ENCODE measurements at places on chromosomes 1 and 21. TPM values are rescaled to one million over a fixed set of nuclear protein-coding genes. Genes with fewer than 3 reads are reported as not detected.

DNA sequence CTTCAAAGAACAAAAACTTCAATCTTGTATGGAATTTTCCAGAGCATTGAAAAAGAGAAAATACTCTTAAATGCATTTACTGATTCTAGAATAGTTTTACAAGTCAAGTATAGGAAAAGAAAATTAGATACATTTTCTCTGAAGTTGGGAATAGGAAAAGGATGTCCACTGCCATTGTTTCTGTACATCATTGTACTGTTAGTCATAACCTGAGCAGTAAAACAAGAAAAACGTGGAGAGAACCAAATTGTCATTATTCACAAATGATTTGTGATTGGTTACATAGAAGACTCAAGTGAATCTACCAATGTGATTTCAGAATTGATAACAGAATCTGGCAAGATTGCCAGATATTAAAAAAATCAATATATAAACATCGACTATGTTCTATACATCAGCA, 27.4 kb downstream of the PRKACB start:
- peaks cover 3% of the 10 kb centered on the region for H3K4me1 ChIP-seq
- H3K36me3 ChIP-seq, result no peaks in the 10 kb centered on the region
- DNase-seq, result no peak
- no peaks in the 10 kb centered on the region for H3K27me3 ChIP-seq

GRCh38 chr1:171792656-171793369, 11.4 kb downstream of the METTL13 start:
- peaks cover 98% of the 10 kb centered on the region for H3K36me3 ChIP-seq
- no peak for DNase-seq
- H3K27ac ChIP-seq, result no peak overlapping the region

GRCh38 chr1:1230656-1231399, 973 bp downstream of the SDF4 start:
- no peak for DNase-seq
- H3K4me1 ChIP-seq, result peaks cover 68% of the 10 kb centered on the region
- H3K27ac ChIP-seq, result peak overlapping the region; percentile 44
- peak overlapping the region; percentile 88 for H3K4me3 ChIP-seq
- no peaks in the 10 kb centered on the region for H3K27me3 ChIP-seq

- H3K4me1 ChIP-seq, result no peaks in the 10 kb centered on the region
- H3K27ac ChIP-seq, result no peak overlapping the region
- DNase-seq, result no peak
- peaks cover 35% of the 10 kb centered on the region for H3K36me3 ChIP-seq
- no peak overlapping the region for H3K4me3 ChIP-seq
Measured at GRCh38 chr1:16315437-16315836, 36.8 kb downstream of the FBXO42 start.

- peaks cover 47% of the 10 kb centered on the region for H3K4me1 ChIP-seq
- no peaks in the 10 kb centered on the region for H3K36me3 ChIP-seq
- H3K27ac ChIP-seq, result no peak overlapping the region
- no peak overlapping the region for H3K4me3 ChIP-seq
- peak; percentile 72 for DNase-seq
Measured at GRCh38 chr1:92968138-92969032, 7.1 kb upstream of the DIPK1A start.

DNA sequence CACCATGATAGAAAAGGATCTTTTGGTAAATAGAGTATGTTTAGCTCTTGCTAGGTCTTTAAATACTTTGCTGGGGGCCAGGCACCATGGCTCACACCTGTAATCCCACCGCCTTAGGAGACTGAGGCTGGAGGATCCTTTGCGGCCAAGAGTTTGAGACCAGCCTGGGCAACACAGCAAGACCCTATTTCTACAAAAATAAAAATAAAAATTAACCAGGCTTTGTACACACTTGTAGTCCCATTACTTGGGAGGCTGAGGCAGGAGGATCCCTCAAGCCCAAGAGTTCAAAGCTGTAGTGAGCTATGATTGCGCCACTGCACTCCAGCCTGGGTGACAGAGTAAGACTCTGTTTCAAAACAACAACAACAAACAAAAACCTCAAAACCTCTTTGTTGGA, 1.1 kb upstream of the KCNE2 start:
- H3K4me1 ChIP-seq, result peaks cover 6% of the 10 kb centered on the region
- H3K4me3 ChIP-seq, result no peak overlapping the region
- no peak overlapping the region for H3K27ac ChIP-seq
- no peaks in the 10 kb centered on the region for H3K36me3 ChIP-seq
- no peaks in the 10 kb centered on the region for H3K27me3 ChIP-seq
- DNase-seq, result no peak

DNA sequence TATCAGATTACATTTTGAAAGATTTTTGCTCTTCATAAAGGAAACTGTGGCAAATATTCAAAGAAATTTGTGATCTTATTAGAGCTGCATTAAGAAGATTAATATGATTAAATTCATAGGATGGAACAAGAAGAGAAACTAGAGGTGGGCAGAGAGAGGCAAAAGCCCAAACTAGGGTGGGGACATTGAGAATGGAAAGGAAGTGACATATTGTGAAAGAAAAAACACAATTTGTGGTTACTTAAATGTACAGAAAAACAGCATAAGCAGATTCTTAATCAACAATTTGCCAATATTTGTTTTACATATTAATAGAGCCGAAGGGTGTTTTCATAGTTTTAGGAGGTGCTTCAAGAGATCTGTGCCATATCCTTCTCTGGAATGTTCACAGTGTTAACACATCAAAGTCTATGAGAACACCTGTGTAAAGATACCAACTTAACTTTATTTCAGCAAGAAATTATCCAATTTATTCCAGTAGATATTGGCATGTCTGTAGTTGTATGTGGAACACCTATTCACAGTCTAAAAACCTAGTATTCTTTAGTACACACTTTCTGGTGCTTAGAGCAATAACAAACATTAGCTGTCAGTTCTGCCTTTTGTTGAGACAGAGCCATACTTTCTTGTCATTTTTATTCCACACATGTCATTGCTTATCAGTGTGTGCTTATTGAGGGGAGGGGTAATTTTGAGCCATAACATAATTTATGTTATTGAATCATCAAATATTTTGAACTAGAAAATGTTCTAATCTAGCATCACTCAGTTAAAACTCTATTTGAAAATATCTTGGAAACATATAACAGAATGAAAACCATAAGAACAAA, 401.5 kb downstream of the PTPRC start:
- H3K27me3 ChIP-seq, result no peaks in the 10 kb centered on the region
- no peaks in the 10 kb centered on the region for H3K4me1 ChIP-seq
- no peak for DNase-seq
- H3K27ac ChIP-seq, result no peak overlapping the region
- H3K4me3 ChIP-seq, result no peak overlapping the region

GRCh38 chr1:64864018-64864940, 102.1 kb downstream of the JAK1 start:
- peak; percentile 18 for DNase-seq
- no peak overlapping the region for H3K4me3 ChIP-seq
- peak overlapping the region; percentile 68 for H3K27ac ChIP-seq
- no peaks in the 10 kb centered on the region for H3K27me3 ChIP-seq
- H3K4me1 ChIP-seq, result peaks cover 31% of the 10 kb centered on the region

DNA sequence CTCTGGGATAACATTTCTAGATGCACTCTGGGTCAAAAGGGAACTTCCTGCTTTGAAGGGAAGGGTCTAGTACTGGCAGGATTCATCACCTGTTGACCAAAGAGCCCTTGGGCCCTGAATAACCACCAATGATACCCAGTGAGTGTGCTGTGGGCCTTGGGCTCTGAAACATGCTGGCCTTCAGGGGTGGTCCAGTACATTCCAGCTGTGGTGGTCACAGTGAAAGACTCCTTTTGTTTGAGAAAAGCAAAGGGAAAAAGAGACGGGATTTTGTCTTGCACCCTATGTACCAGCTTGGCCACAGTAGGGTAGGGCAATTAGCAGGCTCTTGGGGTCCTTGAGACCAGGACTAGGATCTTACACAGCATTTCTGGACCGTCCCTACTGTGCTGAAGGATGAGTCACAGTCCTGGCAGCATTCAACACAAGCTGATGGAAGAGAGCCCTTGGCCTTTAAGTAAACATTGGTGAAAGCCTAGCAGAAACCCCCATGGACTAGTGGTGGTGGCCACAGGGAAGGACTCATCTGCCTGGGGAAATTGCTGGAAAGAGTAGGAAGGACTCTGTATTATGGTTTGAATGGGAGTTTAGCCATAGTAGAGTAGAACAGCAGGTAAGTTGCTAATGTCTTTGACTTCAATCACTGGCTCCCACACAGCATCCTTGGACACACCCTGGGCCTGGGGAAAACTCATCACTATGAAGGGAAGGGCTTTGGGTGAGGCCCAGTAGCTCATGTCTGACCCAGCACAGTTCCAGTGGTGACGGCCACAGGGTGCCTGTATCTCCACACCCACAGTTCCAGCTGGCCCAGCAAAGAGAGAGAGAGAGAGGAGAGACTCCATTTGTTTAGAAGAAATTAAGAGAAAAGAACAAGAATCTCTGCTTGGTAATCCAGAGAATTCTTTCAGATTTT, 87.5 kb downstream of the COL24A1 start:
- no peak for DNase-seq
- H3K27me3 ChIP-seq, result no peaks in the 10 kb centered on the region
- no peak overlapping the region for H3K4me3 ChIP-seq
- H3K4me1 ChIP-seq, result no peaks in the 10 kb centered on the region

- no peak overlapping the region for H3K27ac ChIP-seq
- peaks cover 33% of the 10 kb centered on the region for H3K4me1 ChIP-seq
- no peak for DNase-seq
- H3K36me3 ChIP-seq, result no peaks in the 10 kb centered on the region
- H3K27me3 ChIP-seq, result no peaks in the 10 kb centered on the region
Measured at GRCh38 chr1:236156512-236157208, 14.3 kb downstream of the GPR137B start.

- H3K27me3 ChIP-seq, result peaks cover 13% of the 10 kb centered on the region
- no peak overlapping the region for H3K27ac ChIP-seq
- DNase-seq, result no peak
- H3K4me1 ChIP-seq, result no peaks in the 10 kb centered on the region
Measured at GRCh38 chr1:166470441-166470840, 303.6 kb upstream of the FAM78B start.

- no peaks in the 10 kb centered on the region for H3K36me3 ChIP-seq
- DNase-seq, result no peak
- H3K4me3 ChIP-seq, result no peak overlapping the region
- no peaks in the 10 kb centered on the region for H3K27me3 ChIP-seq
- H3K27ac ChIP-seq, result no peak overlapping the region
Measured at GRCh38 chr1:209355415-209355814, 228.1 kb upstream of the CAMK1G start.

DNA sequence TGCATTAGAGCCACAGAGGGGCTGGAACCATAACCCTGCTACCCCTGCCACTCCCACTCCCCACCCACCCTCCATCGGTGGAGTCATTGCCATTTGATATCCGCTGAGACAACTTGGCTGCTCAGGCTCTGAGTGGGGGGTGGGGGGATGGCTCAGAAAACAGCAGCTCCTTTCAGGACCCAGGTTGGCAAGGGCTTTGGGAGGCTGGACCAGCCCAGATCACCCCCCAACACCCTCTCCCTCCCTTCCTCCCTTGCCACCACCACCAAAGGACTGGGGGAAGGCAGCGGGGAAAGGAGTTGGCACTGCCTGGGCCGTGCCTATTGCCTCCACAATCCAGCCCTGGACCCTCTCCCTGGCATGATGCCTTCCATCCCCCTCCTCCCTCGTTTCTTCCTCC, 1.7 kb downstream of the KCNJ10 start:
- no peak overlapping the region for H3K27ac ChIP-seq
- no peak overlapping the region for H3K4me3 ChIP-seq
- H3K27me3 ChIP-seq, result peaks cover 19% of the 10 kb centered on the region
- peaks cover 13% of the 10 kb centered on the region for H3K4me1 ChIP-seq
- H3K36me3 ChIP-seq, result no peaks in the 10 kb centered on the region

DNA sequence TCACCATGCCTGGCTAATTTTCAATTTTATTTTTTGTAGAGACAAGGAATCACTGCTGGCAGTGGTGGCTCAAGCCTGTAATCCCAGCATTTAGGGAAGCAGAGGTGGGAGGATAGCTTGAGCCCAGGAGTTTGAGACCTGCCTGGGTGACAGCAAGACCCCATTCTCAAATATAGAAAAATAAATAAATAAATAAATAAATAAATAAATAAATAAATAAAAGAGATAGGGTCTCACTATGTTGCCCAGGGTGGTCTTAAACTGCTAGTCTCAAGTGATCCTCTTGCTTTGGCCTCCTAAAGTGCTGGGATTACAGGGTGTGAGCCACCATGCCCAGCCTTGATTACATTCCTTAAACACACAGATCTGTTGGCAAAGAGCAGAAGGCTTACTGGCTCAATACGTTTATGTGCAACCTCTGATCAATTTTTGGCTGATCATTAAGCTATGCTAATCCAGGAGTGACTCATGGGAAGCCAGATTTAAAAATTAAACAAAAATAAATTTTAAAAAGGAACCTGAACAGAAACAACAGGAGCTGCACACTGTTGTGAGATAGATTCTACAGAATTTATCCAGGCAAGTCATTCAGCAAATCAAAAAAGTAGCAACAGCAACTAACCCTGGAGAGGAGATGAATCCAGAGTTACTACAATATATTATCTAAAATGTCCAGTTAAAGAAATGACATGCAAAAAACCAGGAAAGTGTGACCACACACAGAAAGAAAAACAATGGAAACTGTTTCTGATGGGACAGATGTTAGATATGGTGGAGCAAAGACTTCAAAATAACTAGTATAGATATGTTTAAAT, 79.4 kb downstream of the RPE65 start:
- no peaks in the 10 kb centered on the region for H3K36me3 ChIP-seq
- no peak overlapping the region for H3K27ac ChIP-seq
- no peaks in the 10 kb centered on the region for H3K27me3 ChIP-seq

DNA sequence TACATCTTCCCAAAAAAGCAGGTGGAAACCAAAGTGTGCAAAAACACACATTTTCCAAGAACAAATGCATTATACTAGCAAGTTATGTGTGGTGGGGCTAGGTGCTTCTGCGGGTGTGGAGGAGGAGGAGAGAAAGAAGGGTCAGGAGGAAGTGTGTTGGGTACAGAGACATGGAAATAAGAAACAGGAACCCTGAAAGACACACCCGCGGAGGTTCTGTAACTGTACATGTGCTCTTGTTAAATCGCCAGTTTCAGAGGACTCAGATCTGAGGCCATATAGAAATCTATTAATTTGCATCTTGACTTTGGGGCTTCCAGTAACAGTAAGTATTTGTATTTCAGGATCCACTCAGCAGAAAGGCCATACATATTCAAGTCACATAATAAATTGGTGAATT, 30.9 kb downstream of the ERG start:
- H3K27ac ChIP-seq, result no peak overlapping the region
- H3K4me1 ChIP-seq, result no peaks in the 10 kb centered on the region
- DNase-seq, result no peak
- no peak overlapping the region for H3K4me3 ChIP-seq
- no peaks in the 10 kb centered on the region for H3K36me3 ChIP-seq
- H3K27me3 ChIP-seq, result peaks cover 7% of the 10 kb centered on the region

BACE2 gene
- total RNA-seq, result 0.16 TPM

TTLL7 gene
- not detected for total RNA-seq

KRTAP7-1 gene
- total RNA-seq, result not detected

TMCC2 gene
- total RNA-seq, result 1.1 TPM

GTF2B gene
- total RNA-seq, result 82.6 TPM

NGF gene
- not detected for total RNA-seq

OLIG2 gene
- not detected for total RNA-seq

HEYL gene
- total RNA-seq, result not detected

KRTAP12-2 gene
- total RNA-seq, result not detected

All from CD4-positive, alpha-beta T cell (primary cell).